Esophagus muscularis mucosa (tissue), 4 donors: ENCODE measurements at places on chromosomes 3 and 15. TPM values are rescaled to one million over a fixed set of nuclear protein-coding genes. Genes with fewer than 3 reads are reported as not detected.

DNA sequence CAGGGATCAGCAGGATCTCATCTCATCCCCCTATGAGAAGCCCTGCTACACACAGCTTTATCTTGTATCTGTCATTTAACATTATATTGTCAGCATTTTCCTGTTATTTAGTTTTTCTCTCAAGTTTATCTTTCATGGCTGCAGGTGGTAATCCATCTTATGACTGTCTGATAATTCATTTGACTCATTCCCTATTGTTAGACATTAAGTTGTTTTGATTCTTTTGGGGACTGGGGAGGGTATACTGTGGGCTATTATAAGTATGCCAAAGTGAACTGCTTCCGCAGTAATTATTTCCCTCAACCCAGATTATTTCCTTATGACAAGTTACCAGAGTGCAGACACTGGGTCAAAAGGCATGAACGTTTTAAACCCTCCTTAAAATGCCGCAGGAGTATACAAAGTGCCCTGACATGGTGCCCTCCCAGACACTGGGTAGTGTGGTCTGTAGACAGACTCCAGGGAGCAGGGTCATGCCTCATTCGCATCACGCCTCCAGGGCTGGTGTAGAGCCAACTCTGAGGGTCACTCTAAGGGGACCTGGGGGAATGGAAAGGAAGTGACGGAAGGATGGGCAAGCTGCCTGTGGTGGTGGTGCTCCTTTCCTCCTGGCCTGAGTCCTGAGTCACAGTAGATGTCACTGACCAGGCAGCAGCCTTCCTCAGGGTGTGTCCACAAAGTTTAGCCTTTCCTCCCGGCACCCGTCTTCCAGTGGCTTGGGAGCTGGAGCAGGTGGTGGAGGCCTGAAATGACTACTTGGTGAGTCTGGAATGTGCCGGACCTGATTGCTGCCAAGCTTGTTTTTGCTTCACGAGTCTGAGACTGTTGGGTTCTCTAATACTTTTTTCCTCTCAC lies 11.6 kb downstream of the GPR160 start:
- no peak for DNase-seq
- no peaks in the 10 kb centered on the region for H3K4me1 ChIP-seq
- peaks cover 3% of the 10 kb centered on the region for H3K27me3 ChIP-seq
- H3K36me3 ChIP-seq = no peaks in the 10 kb centered on the region
- no peak overlapping the region for H3K4me3 ChIP-seq
- H3K27ac ChIP-seq = no peak overlapping the region

Gene EFCAB12
- 0.42 TPM for total RNA-seq

- H3K27ac ChIP-seq = no peak overlapping the region
- H3K36me3 ChIP-seq = no peaks in the 10 kb centered on the region
- no peaks in the 10 kb centered on the region for H3K27me3 ChIP-seq
- H3K4me3 ChIP-seq = no peak overlapping the region
Measured at GRCh38 chr3:40382617-40382979, 4.4 kb upstream of the ENTPD3 start.

GRCh38 chr3:49868862-49869466 lies 742 bp downstream of the CAMKV start:
- peaks cover 26% of the 10 kb centered on the region for H3K27me3 ChIP-seq
- H3K4me1 ChIP-seq = peaks cover 10% of the 10 kb centered on the region
- H3K36me3 ChIP-seq = no peaks in the 10 kb centered on the region
- peak overlapping the region; percentile 57 for H3K4me3 ChIP-seq

DNA sequence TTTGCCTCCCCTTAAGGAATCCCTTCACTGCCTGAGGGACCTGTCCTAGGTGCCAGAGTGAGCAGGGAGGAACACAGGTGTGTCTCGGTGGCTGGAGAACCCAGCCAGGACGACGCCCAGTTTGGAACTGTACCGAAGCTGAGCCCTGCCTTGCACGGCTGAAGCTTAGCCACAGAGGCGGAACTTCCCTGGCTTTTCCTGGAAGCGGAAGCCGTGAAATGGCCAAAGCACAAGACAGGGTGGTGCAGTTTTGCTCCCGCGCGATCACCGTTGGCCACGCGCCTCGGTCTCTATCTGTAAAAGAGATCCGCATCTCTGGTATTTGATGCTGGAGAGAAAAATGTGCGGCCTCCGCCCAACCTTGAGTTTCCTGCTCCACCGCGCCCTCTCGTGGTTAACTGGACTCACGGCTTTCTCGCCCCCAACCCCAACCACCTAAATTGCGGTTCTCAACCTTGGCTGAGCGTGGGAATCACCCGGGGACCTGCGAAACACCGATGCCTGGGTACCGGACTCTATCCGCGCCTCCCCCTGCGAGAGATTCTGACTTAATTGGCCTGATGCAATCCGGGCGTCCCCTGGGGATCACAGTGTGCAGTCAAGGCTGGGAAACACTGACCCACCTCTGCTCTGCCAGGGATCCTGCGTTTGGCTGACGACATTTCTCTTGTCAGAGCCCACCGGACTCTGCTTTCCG lies 70.7 kb upstream of the ABHD2 start:
- no peaks in the 10 kb centered on the region for H3K27me3 ChIP-seq
- DNase-seq = peak; percentile 94
- no peaks in the 10 kb centered on the region for H3K36me3 ChIP-seq
- H3K27ac ChIP-seq = peak overlapping the region; percentile 82
- H3K4me1 ChIP-seq = peaks cover 42% of the 10 kb centered on the region

DNA sequence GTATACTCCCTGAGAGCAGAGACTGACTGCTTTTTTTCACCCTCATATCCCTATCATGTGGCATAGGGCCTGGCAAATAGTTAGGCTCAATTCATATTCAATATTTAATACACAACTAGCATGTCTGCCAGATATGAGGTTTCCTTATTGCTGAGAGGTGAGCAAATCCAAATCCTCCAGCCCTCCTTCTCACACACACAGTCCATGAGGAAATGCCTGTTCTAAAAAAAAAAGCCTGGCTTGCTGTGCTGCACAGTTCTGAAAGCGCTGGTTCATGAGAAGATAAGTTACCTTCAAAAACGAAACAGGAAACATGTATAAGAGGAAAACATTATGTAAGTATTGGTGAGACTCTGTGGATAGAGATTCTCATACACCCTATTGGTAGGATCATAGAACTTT lies 15.5 kb upstream of the ACAP2 start:
- H3K27me3 ChIP-seq = no peaks in the 10 kb centered on the region
- H3K27ac ChIP-seq = no peak overlapping the region
- DNase-seq = no peak
- H3K4me1 ChIP-seq = peaks cover 7% of the 10 kb centered on the region
- no peaks in the 10 kb centered on the region for H3K36me3 ChIP-seq
- H3K4me3 ChIP-seq = no peak overlapping the region

Gene MIX23
- 21.6 TPM for total RNA-seq

DNA sequence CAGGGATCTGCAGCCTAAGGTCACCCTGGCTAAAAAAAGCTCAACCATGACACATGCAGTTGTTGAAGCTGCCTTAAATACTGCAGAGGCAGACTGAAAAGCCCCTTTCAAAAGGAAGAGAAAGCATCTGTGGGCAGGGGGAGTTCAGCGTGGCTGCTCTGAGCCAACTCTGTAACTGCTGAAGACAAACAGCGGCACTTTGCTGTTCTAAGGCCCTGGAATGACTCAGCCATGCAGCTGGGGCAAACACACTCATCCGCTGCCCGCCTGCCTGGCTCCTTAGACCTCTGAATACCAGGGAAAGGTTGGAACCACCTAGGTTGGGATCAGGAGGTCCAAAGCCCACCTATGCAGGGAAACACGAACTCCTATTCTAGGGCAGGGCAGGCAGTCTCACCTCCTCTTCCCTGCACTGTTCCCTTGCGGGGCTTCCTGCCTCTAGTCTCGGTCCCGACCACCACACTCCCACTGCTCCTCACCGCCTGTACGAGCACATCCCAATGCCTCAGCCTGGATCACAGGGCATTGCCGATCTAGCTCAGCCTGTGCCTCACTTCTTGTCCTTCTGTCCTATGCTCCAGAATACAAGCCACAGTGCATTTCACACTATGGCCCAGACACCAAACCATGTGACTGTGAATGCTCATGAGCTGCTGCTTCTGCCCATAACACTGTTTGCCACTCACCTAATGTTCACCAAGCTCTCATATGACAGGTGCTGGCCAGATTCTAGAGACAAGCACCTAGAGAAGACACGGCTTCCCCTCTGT lies 6.6 kb upstream of the MUSTN1 start:
- peaks cover 57% of the 10 kb centered on the region for H3K4me1 ChIP-seq
- no peak overlapping the region for H3K4me3 ChIP-seq
- H3K36me3 ChIP-seq = peaks cover 36% of the 10 kb centered on the region
- H3K27me3 ChIP-seq = no peaks in the 10 kb centered on the region
- no peak for DNase-seq

DNA sequence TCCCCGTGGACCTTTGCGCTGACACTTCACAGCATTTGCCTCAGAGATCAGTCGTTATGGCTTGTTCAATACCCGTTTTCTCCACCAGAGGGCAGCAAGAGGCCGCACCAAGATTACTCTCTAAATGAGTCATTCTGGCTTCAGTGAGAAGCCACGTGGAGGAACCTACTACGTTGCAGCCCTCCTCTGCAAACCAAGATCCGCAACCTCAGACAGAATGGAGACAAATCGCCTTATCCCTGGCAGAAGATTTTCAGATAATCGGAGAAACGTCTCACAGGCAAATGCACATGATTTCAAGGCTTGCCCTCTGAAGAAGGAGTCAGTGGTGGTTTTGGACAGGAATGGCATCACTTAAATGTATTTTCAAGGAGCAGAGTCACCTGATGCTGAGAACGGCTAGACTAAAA lies 60.5 kb downstream of the GTPBP8 start:
- DNase-seq = peak; percentile 98
- H3K36me3 ChIP-seq = no peaks in the 10 kb centered on the region
- H3K27me3 ChIP-seq = no peaks in the 10 kb centered on the region
- H3K4me3 ChIP-seq = peak overlapping the region; percentile 29
- peak overlapping the region; percentile 76 for H3K27ac ChIP-seq
- peaks cover 20% of the 10 kb centered on the region for H3K4me1 ChIP-seq

GRCh38 chr3:170723241-170723640 lies 137.4 kb upstream of the SLC7A14 start:
- H3K4me3 ChIP-seq = no peak overlapping the region
- no peaks in the 10 kb centered on the region for H3K27me3 ChIP-seq

- no peaks in the 10 kb centered on the region for H3K27me3 ChIP-seq
- DNase-seq = no peak
- H3K4me3 ChIP-seq = no peak overlapping the region
- H3K36me3 ChIP-seq = no peaks in the 10 kb centered on the region
- H3K4me1 ChIP-seq = no peaks in the 10 kb centered on the region
Measured at GRCh38 chr3:24503616-24504113, 9.0 kb upstream of the THRB start.

Gene SEMA6D
- total RNA-seq = 3.8 TPM

DNA sequence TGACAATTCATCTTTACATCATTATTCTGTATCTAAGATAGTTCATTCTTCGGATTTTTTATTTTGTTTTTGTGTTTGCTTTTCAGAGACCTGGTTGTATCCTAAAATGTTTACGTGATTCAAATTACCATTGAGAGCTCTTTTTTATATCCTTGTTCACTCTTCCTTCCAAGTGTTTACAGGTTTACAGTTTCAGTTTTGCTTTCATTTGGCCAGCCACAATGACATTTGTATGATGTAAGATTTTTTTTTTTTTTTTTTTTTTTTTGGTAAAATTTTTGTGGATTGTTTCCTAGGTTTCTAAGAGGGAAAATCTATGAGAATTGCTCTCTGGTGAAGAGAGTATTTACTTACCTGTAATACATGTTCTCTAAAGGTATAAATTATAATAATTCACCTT lies 55.0 kb downstream of the SETD5 start:
- DNase-seq = no peak
- no peak overlapping the region for H3K4me3 ChIP-seq
- no peak overlapping the region for H3K27ac ChIP-seq
- peaks cover 5% of the 10 kb centered on the region for H3K4me1 ChIP-seq
- H3K27me3 ChIP-seq = no peaks in the 10 kb centered on the region
- peaks cover 82% of the 10 kb centered on the region for H3K36me3 ChIP-seq

DNA sequence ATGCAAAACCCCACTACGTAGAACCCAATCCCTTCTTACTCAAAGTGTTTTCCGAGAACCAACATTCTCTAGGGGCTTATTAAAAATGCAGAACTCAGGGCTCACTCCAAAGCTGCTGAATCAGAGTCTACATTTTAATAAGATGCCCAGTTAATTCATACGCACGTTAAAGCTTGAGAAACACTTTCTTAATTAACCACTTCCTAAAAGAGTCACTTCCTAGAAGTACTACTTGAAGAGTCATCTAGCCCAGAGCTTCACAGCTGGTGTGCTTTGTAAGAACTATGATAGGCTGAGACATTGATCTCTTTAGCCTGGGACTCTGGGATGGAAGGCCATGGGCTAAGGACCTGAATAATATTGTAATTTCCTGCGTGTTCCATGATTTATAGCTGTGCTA lies 9.0 kb downstream of the COL6A5 start:
- no peaks in the 10 kb centered on the region for H3K4me1 ChIP-seq
- DNase-seq = no peak
- no peak overlapping the region for H3K27ac ChIP-seq
- H3K36me3 ChIP-seq = no peaks in the 10 kb centered on the region
- no peak overlapping the region for H3K4me3 ChIP-seq
- no peaks in the 10 kb centered on the region for H3K27me3 ChIP-seq

GRCh38 chr3:182809531-182809930 lies 16.2 kb downstream of the ATP11B start:
- H3K27me3 ChIP-seq = no peaks in the 10 kb centered on the region
- DNase-seq = no peak
- no peak overlapping the region for H3K4me3 ChIP-seq
- H3K27ac ChIP-seq = no peak overlapping the region
- no peaks in the 10 kb centered on the region for H3K36me3 ChIP-seq
- peaks cover 24% of the 10 kb centered on the region for H3K4me1 ChIP-seq

Gene PGBD4
- 0.66 TPM for total RNA-seq

DNA sequence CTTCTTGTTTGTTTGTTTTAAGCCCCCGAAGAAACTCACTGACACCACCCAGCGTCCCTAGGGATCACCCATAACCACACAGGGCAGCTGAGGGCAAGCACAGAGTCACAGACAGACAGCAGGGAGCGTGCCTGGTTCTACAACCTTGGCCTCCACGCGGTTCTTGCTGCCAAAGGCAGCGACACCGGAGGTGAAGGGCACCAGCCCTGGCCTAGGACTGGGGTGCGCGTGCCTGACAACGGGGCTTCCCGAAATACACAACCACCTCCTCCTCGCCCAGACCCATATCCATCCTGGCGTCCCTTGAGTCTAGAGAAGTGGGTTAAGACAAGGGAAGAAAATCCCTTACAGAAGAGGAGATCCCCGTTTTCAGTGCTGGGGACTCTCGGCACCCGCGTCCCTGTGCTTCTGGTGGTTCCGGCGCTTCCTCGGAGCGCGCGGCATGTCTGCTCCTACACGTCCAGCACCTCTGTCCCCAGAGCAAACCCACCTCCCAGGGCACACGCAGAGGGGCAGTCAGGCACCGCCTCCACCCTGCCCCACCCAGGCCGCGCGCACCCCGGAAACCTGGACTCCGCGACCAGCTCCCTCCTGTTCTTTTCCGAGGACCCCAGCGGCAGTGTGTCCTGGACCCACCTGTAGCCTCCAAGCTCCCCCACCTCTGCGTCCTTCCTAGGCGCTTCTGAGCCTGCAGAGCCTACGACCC lies 911 bp downstream of the RFTN1 start:
- peaks cover 86% of the 10 kb centered on the region for H3K4me1 ChIP-seq
- H3K4me3 ChIP-seq = peak overlapping the region; percentile 95
- no peaks in the 10 kb centered on the region for H3K36me3 ChIP-seq
- peak overlapping the region; percentile 93 for H3K27ac ChIP-seq
- no peaks in the 10 kb centered on the region for H3K27me3 ChIP-seq

Gene ROBO2
- total RNA-seq = 1.1 TPM

Gene SAMD7
- not detected for total RNA-seq

Gene CPLX3
- not detected for total RNA-seq

GRCh38 chr3:157064402-157064801 lies 95.5 kb downstream of the CCNL1 start:
- H3K36me3 ChIP-seq = no peaks in the 10 kb centered on the region
- H3K4me3 ChIP-seq = no peak overlapping the region
- peak; percentile 91 for DNase-seq
- H3K27me3 ChIP-seq = no peaks in the 10 kb centered on the region
- no peak overlapping the region for H3K27ac ChIP-seq
- H3K4me1 ChIP-seq = peaks cover 6% of the 10 kb centered on the region

Gene TMEM212
- not detected for total RNA-seq
